HTR-8/SVneo (cell line): ENCODE measurements at places on chromosomes 2 and 18.

DNA sequence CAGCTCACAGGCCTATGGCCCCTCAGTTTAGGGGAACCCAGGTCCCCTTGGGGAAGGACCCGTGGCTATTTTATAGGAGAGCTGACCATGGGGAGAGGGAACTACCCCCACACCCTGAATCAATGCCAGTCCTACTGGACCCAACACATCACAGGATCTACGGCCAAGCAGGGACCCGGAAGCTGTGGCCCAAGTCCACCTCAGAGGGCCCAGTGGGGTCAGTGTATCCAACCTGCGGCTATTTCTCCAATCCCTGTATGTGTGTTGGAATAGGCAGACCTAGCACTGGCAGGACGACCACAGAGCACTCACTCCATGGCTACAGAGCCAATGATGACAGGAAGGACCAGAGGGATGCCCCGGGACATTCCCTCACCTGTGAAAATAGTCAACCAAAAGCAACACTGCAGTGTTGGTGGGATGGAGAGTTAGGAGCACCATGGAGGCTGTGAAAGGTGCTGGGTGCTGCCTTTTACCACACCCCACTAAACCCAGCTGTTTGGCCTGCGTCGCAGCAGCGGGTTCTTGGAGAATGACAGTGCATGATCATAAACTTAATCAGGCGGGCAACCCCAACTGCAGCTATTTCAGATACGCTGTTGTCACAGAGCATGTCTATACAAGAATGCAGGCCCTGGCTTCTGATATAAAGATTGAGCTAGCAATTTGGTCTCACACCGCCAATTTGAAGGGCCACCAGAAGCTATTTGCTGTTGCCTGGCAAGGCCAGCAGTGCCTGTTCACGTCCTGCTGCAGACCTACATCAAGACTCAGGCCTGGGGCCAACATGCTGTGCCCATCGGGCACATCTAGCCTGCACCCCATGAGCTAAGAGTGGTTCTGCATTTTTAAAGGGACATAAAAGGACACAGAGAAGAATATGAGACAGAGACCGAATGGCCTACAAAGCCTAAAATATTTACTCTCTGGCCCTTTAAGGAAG, 110.4 kb downstream of the EIPR1 start:
- DNase-seq = no peak

- peak; percentile 27 for DNase-seq
These were observed 24.5 kb downstream of the LOXHD1 start for GRCh38 chr18:46632401-46633071.

GRCh38 chr2:173755798-173756197, 209.4 kb downstream of the SP3 start:
- no peak for DNase-seq

DNA sequence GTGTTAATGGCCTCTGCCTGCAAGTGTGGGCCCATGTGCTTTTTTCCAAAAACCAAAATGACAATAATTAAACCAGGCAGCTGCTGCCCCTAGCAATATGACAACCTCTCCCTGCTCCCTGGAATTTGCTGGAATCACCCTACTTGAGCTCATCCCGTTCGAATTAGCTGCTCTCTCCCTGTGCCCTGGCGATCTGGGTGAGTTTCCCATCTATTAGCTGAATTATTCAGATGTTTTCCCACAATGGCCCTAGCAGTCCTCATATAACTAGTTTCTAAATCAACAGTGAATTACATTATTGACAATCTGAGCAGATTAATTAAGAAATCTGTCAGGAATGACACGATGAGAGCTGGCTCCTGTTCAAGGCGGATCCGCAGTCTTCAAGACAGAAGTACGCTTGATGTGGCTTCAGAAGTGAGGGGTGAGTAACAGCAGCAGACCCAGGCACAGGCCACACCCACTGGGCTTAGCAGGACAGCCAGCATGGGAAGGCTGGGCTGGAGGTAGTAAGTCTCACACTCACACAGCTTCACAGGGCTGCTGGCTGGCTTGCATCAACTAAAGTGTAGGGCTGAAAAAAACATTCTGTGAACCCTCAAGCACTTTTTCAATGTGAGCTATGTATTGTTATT, 366.2 kb upstream of the ID2 start:
- no peak for DNase-seq

DNA sequence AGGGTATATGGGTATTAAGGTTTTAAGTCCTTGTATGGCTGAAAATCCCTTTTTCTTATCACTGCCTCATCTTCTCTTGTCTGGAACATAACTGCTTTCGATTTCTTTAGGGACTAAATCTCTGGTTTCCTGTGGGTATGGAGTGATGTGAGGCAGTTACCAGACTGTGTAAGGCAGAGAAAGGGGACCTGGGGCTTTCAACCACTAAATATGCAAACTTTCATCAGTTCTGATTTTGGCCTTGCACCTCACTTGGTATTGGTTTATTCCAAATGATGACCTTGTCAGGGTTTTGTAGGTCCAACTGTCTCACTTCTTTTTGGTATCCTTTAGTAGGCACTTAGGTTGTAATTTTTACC, 9.3 kb downstream of the MAP4K4 start:
- DNase-seq = no peak
